AG04450 (cell line): ENCODE measurements at places on chromosomes 16 and 17. TPM values are rescaled to one million over a fixed set of nuclear protein-coding genes. Genes with fewer than 3 reads are reported as not detected.

DNA sequence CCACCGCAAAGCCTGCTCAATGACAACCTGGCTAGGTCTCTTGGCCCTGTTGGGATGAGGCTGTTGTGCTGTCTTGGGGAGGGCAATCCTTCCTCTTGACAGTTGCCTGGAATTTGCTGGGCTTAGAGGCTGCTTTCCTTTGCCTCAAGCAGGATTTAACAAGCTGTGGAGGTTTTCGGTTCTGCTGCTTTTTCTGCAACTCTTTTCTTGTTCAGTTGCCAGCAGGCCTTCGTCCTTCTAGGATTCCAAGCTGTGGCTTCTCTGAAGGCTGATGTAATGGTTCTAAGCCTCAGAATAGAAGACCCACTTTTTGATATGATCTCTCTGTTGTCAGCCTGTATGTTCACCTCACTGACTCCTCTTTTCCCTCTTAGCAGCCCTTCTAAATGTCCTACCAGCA lies 149.5 kb upstream of the HS3ST4 start:
- no peak for DNase-seq

DNA sequence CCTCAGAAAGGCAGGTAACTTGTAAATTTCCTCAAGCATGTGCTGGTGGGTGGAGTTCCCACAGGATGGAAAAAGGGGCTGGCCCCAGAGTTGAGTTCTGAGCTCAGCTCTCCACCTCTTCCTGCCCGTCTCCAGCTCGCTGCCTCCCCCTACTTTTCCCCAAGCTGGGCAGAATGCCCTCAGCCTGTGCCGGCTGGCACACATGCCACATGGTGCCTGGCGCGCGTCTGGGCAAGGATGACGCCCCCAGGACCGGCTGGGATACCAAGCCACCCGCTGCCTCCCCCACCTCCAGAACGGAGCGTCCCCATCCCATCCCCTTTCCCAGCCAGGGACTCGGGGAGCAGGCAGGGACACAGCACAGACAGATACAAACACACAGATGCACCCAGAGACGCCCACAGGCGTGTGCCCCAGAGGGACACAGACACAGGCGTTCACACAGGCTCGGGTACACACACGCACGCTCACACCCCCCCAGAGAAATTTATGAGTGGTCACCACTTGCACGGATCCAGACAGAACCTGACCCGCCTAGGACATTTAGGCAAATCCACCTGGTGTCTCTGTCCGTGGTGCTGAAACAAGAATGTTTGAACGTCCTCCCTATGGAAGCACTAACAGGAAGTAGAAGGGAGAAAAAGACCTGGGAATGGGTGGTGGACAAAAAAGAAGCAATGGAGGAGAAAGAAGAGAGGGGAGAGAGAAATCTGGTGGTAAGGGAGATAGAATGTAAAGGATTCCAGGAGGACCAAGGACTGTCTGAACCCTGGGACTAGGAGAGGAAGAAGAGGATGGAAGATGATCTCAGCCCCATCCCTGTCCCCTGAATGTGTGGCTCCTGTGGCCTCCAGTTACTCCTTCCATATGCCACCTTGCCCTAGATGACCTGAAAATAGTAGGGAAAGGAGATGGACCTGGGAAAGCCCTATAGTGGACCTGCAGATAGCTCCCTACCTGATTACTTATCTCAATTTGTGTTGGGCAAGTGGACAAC lies 15.5 kb downstream of the NEUROD2 start:
- DNase-seq: no peak

- DNase-seq: no peak
Measured at GRCh38 chr16:28478506-28479180, 6.5 kb upstream of the NPIPB7 start.

GRCh38 chr16:14002416-14002990 lies 68.6 kb upstream of the MRTFB start:
- no peak for DNase-seq

DNA sequence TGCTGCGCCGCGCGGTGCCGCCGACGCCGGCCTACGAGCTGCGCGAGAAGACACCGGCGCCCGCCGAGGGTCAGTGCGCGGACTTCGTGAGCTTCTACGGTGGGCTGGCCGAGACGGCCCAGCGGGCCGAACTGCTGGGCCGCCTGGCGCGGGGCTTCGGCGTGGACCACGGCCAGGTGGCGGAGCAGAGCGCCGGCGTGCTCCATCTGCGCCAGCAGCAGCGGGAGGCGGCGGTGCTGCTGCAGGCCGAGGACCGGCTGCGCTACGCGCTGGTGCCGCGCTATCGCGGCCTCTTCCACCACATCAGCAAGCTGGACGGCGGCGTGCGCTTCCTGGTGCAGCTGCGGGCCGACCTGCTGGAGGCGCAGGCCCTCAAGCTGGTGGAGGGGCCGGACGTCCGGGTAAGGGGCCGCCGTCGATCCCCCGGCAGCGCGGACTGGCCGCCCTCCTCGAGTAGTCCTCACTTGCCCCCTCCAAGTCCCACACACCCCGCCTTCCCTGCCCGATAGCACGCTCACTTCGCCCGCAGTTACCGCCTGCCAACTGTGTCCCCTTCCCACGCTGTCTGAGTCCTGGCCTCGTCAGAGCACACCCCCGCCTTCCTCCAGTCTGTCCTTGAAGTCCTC lies 470 bp downstream of the MLYCD start:
- peak; percentile 13 for DNase-seq

GRCh38 chr17:65515512-65515911 lies 45.9 kb downstream of the AXIN2 start:
- DNase-seq: no peak

- DNase-seq: no peak
Measured at GRCh38 chr17:78349891-78350642, 9.8 kb downstream of the SOCS3 start.

DNA sequence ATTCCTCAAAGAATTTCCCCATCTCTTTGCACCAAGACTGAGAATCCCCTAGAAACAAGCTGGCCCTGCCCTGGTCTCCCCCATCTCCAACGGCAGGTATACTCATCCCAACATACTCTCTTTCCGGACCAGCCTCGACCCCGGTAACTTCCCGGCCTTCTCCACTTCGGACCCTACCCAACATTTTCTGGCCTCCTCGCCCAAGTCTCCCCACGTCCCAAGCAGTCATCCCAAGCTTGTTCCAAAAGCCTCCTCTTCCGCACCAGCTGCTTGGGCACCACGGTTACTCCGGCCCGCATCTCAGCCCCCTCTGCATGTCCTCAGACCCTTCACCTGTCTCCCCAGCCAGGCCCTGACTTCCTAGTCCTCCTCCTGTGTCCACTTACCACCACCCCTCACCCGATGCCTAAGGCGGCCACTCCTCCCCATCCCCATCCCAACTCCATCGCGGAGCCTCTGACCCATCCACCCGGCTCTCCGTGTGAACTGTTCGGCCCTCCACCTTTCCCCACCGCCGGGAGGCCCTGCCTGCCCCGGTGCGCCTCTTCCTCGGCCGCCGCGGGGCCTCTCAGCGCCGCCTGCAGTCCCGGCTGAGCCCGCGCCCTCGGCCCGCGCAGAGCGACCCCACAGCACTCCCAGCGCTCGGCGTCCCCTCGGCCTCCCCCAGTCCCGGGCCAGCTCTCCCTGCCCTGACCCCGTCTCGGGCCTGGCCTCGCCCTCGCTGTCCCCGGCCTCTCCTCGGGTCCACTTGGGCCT lies 994 bp downstream of the PITPNA start:
- DNase-seq: no peak

GRCh38 chr16:21166561-21166961 lies 8.1 kb downstream of the LDAF1 start:
- no peak for DNase-seq

GRCh38 chr16:72482695-72483094 lies 310.7 kb upstream of the PMFBP1 start:
- no peak for DNase-seq

DNA sequence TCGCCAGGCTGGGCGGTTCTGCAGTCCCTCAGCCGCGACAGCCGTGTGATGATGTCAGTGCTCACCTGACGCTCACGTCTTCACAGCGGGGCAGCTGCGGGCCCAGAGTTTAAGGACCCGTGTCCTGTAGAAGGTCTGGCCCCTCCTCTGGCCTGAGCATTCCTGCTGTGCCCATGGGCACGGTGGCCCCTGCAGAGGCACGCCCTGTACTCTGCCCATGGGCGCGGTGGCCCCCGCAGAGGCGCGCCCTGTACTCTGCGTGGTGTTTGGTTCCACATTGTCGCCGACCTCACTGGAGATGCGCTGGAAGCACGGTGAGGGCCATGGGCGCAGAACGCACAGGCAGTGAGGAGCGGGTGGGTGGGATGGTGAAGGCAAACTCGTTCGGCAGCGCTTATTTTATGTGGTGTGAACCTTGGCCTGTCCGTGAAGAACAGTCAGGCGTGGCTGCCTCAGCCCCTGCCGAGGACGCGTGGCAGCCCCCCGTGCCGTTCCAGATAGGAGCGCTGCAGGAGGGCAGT lies 122.0 kb downstream of the BANP start:
- no peak for DNase-seq

DNA sequence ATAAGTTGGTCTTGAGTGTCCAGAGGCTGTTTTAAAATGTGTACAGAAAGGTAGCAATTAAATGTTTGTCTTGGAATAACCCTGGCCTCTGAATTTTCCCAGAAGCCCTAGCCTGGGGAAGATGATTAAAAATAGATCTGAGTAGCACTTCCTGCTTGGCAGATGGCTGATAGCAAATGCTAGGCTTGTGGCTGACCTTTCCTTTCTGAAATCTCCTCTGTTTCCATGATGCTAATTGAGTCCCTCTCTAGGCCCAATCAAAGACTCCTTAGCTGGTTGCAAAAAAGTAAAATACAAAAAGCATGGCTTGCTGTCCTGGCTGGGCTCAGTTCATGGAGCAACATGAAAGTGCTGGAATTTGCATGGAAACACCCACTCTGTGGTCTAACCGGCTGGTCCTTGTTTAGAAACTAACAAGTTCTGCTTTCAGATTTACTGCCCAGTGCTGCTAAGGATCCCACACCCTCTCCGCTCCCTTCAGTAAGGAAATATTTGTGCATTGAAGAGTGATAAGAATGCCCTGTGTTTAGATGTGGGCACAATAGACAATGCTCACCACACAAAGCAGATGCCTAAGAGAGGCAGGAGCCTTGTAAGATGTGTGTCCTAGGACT lies 40.8 kb downstream of the YPEL2 start:
- no peak for DNase-seq

- DNase-seq: no peak
Measured at GRCh38 chr17:50467855-50468303, 801 bp downstream of the CHAD start.

DNA sequence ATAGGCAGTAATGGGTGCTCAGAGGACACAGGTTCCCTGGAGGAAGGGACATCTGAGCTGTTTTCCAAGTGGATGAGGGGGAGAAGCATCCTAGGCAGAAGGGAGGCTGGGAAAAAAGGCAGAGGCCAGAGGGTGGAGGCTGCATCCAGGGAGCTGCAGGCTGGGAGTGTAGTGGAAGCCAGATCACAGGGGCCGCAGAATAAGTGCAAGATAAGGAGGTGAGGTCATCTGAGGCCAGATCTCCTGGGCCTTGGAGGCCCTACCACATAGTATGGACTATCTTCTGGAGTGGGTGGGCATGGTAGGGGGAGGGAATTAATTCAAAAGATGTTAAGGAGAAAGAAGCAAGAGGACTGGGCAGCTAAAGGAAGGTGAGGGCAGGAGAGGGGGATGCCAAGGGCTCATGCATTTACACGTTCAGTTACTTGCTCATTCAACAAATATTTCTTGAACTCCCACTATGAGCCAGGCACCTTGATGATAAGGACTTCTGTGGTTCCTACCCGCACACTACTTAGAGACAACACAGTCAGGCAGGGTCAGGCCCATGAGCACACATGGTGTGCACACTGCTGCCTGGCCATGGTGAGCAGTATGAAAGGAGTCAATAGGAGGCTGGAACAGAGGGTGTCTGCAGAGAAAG lies 2.4 kb upstream of the RIPOR1 start:
- DNase-seq: no peak

DNA sequence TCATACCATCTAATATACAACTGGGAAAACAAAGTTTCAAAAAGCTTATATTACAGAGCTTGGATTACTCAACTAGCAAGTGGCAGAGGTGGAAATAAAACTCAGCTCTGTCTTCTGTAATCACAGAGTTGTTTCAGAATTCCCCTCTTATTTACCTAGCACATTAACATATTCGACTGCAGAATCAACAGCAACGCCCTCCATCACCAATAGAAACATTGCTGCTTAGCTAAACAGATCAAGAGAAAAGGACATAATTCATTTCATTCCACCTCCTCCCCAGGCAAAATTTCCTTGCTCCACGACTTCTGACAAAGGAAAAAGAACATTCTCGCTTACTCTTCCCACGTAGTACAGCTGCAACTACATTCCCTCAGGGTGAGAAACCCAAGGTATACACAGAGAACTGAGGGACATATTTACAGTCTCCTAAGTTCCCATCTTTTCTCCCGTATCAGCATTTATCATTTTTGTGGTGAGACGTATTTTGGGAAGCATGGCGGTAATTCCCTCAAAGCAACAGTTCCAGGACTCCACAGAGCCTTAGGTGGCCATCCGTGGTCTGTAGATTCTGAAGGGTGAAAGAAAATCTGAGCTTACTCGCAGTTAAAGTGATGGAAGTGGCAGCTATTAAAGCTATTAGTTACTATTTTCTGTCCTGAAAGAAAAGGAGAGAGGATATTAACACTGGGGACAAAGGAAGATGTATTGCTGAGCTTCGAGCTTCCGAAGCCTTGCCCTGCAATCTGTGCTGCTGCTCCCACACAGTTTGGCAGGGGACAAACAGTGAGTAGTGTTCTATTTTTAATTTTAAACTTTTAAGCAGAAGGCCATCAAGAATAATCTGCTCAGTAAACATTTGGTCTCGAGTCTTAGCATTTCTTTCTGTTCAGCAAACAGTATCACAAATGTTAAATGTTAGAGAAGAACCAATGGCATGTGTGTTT lies 1296.2 kb downstream of the CDH8 start:
- no peak for DNase-seq

- DNase-seq: no peak
Measured at GRCh38 chr17:39667945-39668924, at the start of gene PNMT. PNMT (plus strand) TSS chr17:39668453; CDS start chr17:39668476, 23 bp downstream.

DNA sequence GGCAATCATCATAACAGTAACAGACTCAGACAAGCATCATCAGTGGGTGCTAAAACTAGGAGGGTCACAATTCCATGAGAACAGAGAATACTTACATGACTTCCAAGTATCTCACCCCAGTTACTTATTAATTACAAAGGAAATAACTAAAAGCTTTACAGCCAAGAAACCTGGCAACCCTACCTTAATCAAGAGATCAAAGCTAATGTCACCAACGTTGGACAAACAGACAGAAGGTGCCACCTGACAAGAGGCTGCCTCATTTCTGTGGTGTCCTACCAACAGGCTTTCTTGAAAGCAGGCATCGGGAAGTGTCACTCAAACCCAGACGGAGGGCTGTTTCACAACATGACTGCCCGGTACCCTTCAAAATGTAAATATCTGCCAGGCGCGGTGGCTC lies 84.6 kb downstream of the RMI2 start:
- DNase-seq: no peak

DNA sequence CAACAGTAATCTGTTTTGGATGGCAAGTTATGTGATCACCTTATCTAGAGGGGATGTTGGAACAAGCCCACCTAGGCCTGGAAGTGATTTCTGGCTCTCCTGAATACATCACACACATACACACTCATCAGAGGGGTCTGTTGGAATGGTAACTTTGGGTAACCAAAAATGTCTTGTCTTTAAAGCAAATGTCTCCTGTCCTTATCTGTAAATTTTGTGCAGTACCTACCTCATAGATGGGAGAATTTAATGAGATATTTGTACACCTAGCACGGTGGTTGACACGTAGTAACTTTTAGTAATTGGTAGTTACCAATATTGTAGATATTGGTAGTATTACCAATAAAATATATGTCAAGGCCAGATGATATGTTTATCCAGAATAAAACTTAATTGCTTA lies 24.7 kb downstream of the HAPSTR1 start:
- DNase-seq: no peak

OR4D1 gene
- polyA plus RNA-seq: not detected in 2 replicates

SLFN12 gene
- polyA plus RNA-seq: 27.7 and 36.1 TPM in 2 replicates

MED13 gene
- 27.9 and 35.2 TPM in 2 replicates for polyA plus RNA-seq

IKZF3 gene
- polyA plus RNA-seq: not detected in 2 replicates

NLRC3 gene
- not detected in 2 replicates for polyA plus RNA-seq

NPIPB12 gene
- 9.7 and 12.8 TPM in 2 replicates for polyA plus RNA-seq

TP53TG3 gene
- not detected in 2 replicates for polyA plus RNA-seq
